ENCODE measurements at places on chromosomes 7 and 10. TPM values are rescaled to one million over a fixed set of nuclear protein-coding genes. Genes with fewer than 3 reads are reported as not detected.

DNA sequence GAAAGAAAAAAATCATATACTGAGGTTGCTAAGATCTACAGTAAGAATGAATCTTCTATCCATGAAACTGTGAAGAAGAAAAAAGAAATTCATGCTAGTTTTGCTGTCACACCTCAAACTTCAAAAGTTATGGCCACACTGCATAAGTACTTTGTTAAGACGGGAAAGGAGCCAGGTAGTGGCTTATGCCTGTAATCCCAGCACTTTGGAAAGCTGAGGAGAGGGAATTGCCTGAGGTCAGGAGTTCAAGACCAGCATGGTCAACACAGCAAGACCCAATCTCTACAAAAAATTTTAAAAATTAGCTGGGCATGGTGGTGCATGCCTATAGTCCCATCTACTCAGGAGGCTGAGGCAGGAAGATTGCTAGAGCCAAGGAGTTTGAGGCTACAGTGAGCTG lies 22.1 kb downstream of the CCDC186 start:
- peaks cover 13% of the 10 kb centered on the region for H3K4me1 ChIP-seq
- no peak for DNase-seq
- no peak overlapping the region for H3K4me3 ChIP-seq
- H3K27ac ChIP-seq = peak overlapping the region; percentile 87
- no peaks in the 10 kb centered on the region for H3K27me3 ChIP-seq

BTAF1 gene
- total RNA-seq = 26.7 TPM

DNA sequence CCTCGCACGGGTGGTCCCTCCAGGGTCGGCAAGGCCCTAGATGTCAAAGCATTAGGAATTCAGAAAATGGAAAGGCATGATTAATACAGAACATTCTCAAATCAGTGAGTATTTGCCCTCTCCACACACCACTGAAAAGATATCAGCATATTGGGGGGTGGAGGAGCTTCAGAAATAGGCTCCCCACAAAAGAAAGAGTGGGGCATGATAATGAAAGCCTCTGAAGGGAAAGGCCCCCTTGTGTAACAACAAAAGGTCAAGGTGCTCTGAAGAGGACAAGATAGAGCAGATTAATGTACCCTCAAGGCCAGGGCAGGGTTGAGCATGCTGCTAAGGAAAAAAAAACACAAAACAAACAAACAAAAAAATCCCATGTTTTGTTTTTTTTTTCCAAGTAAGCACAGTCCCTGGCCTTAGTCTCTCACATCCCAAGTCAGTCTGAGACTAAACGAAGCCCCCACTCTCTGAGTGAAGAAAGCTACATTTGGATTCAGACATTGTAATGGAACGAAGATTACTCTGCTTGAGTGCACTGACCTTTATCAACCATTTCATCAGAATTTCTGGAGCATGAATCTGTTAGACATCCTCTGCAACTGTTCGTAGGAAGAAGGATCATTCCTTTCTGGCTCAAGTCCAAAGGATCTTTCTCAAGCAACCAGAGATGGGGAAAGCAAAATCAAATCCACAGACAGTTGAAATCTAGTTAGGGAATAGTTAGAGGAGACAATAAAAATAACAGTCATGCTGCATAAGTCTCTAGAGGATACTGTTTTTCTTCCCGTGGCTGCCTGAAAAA lies 27.4 kb upstream of the DGKI start:
- H3K4me3 ChIP-seq = no peak overlapping the region
- H3K36me3 ChIP-seq = peaks cover 52% of the 10 kb centered on the region
- peak overlapping the region; percentile 86 for H3K27ac ChIP-seq
- no peaks in the 10 kb centered on the region for H3K27me3 ChIP-seq

DNA sequence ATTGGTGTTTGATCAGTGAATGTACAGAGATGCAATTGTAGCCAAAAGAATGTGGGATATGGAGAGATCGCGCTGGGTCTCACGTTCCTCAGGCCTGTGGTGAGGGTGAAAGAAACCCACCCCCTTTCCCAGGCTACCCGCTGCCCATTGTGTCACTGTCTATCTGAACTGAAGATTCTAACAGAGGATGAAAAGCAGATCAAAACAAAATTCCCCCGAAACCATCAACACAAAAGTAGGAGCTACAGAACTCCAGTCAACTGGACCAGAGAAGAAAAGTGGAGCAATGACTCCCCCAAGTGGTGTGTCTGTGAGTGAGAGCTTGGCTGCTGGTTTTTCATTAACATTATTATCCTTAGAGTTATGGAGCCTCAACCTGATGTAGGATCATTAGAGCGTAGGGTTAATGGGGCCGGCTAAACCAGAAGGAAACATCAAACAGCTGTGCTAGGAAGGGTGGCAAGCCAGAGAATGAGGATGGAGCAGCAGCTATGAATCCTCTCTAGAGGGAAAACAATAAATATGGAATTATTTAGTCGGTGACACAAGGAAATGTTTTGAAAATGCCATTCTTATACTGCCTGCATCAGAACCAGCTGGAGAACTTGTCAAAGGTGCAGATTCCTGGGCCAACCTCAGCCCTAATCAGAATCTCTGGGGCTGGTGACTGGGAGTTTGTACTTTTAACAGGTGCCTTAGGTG lies 38.3 kb downstream of the AKR1B1 start:
- peaks cover 7% of the 10 kb centered on the region for H3K27me3 ChIP-seq
- peaks cover 14% of the 10 kb centered on the region for H3K4me1 ChIP-seq
- no peaks in the 10 kb centered on the region for H3K36me3 ChIP-seq
- DNase-seq = no peak
- H3K27ac ChIP-seq = no peak overlapping the region

DNA sequence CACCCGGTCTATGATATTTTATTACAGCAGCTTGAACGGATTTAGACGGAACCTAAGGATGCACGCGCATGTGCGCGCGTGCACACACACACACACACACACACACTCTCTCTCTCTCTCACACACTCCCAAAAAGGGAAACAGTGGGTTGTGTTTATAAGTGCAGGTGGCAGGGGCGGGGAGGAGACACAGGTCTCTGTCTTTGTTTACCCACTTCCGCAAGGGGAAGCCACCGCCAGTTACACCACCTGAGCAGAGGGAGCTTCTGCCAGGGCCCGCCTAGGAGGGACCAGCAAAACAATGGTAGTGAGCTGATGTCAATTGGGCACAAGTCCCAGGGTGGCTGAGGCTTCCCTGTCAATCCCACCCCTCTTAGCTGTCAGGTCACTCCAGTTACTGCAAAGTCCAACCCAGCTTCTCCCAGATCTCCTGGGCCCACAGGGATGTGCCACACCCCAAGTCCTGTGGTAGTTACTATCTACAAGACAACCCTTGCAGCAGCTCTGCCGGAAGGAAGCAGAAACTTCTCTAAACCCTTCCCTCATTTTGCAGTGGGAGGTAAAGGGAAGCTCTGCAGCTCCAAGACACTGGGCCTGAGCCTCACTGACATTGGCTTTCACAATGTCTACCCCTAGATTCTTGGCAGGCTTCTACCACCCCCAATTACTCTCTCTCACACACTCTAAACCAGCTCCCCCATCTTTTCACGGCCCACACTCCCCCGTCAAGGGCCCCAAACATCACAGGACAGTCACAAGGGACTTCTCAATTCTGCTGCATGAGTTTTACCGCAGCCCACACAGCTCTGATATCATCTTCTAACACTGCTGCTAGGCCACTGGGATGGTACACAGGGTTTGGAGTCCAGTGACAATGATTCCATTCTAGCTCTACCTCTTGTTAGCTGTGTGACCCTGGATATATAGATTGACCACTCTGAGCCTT lies 17.6 kb downstream of the ANXA11 start:
- peaks cover 20% of the 10 kb centered on the region for H3K4me1 ChIP-seq
- peaks cover 4% of the 10 kb centered on the region for H3K36me3 ChIP-seq
- no peak overlapping the region for H3K4me3 ChIP-seq
- no peaks in the 10 kb centered on the region for H3K27me3 ChIP-seq
- H3K27ac ChIP-seq = no peak overlapping the region

DNA sequence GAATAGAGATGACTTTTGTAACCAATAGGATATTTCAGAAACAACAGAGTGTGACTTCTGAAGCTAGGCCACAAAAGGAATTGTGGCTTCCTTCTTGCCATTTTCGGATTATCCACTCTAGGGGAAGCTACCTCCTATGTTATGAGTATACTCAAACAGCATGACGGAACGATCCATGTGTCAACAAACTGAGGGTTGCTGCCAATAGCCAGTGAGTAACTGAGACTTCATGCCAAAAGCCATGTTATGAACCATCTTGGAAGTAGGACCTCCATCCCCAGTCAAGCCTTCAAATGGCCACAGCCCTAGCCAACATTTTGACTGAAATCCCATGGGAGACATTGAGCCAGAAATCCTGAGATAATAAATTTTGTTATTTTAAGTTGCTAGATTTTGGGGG lies 69.0 kb upstream of the IL6 start:
- no peaks in the 10 kb centered on the region for H3K27me3 ChIP-seq
- no peaks in the 10 kb centered on the region for H3K36me3 ChIP-seq
- H3K4me1 ChIP-seq = peaks cover 24% of the 10 kb centered on the region
- no peak for DNase-seq
- no peak overlapping the region for H3K27ac ChIP-seq

TMEM139 gene
- not detected for total RNA-seq

TSPAN33 gene
- 5.7 TPM for total RNA-seq

GRCh38 chr7:149422162-149422913 lies 38.5 kb downstream of the ZNF777 start:
- DNase-seq = no peak
- H3K36me3 ChIP-seq = peaks cover 2% of the 10 kb centered on the region
- no peaks in the 10 kb centered on the region for H3K4me1 ChIP-seq
- peak overlapping the region; percentile 68 for H3K4me3 ChIP-seq
- H3K27me3 ChIP-seq = no peaks in the 10 kb centered on the region
- H3K27ac ChIP-seq = no peak overlapping the region

DNA sequence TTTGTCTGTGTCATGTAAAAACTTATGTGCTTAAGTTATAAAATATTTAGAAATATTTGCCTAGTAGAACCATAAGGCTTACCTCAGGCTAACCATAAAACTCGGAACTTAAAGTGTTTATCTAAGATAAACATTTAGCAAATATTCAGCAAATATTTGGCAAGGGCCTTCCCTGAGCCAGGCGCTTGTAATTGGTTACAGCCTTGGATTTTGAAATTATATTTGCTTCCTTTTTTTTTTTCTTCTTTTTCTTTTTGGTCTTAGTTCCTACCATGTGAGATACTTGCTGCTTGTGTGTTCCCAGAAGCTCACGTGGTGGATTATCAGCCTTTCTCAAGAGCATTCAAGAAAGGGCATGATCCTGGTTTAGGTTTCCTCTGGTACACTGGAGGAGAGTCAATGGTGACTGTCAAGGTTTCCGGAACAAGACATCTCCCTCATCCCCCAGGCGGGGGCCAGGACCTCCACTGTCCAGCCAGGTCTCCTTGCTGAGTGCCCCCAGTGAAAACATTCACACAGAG lies 5.2 kb upstream of the BRI3 start:
- H3K4me3 ChIP-seq = no peak overlapping the region
- no peak for DNase-seq
- peaks cover 9% of the 10 kb centered on the region for H3K4me1 ChIP-seq
- H3K27ac ChIP-seq = peak overlapping the region; percentile 68

DDX21 gene
- total RNA-seq = 58.5 TPM

MTERF1 gene
- total RNA-seq = 11.7 TPM

DNA sequence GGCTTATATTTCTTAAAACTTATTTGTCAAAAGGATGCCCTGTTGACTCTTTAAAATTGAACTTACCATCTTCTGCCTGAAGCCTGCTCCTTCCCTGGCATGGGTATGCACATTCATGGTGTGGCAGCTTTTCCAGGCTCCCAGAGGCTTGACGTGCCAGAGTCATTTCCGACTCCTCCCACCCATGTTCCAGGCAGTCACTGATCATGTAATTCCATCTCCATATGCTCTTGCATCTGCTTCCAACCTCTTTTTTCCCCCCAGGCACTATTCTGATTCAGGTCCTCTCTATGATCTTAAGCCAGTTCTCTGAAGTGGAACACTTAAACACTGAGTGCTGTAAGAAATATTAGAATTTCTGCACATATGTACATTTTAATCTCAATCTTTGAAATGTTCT lies 82.2 kb downstream of the CFAP58 start:
- no peaks in the 10 kb centered on the region for H3K4me1 ChIP-seq
- H3K27ac ChIP-seq = no peak overlapping the region
- no peaks in the 10 kb centered on the region for H3K36me3 ChIP-seq
- H3K27me3 ChIP-seq = no peaks in the 10 kb centered on the region
- no peak for DNase-seq
- no peak overlapping the region for H3K4me3 ChIP-seq

PTPN20 gene
- total RNA-seq = not detected

DNA sequence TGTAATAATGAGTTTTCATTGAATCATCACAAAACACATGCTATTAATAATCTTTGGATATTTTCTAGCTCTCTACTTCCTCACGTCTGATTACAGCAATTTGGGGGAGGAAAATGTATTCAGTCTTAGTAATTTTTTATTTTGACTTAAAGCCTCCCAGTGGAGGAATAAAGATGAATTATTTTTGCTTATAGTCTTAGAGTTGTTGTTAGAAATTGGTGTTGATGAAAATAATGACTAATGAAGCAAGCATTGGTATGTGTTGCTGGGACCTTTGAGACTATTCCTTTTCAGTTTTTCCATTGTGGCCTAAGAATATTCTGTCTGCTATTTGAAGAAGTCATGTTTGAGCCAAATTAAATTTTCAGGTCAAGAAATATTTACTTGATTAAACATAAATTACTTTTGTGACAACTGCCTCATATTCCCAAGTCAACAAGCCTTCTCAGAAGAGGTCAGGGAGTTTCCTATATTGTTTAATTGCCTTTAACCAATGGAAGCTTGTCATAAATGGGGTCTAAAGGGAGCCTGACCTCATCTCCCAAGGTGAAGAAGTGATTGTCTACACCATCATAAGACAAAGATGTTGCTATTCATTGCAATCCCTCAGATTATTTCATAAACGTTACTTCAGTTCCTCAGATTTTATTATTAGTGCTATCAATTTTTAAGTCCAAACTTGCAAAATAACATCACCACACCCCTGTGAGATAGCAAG lies 90.0 kb downstream of the ST7 start:
- H3K36me3 ChIP-seq = peaks cover 7% of the 10 kb centered on the region
- DNase-seq = no peak
- H3K27ac ChIP-seq = peak overlapping the region; percentile 10
- H3K4me3 ChIP-seq = no peak overlapping the region
- H3K4me1 ChIP-seq = peaks cover 80% of the 10 kb centered on the region
- no peaks in the 10 kb centered on the region for H3K27me3 ChIP-seq

DNA sequence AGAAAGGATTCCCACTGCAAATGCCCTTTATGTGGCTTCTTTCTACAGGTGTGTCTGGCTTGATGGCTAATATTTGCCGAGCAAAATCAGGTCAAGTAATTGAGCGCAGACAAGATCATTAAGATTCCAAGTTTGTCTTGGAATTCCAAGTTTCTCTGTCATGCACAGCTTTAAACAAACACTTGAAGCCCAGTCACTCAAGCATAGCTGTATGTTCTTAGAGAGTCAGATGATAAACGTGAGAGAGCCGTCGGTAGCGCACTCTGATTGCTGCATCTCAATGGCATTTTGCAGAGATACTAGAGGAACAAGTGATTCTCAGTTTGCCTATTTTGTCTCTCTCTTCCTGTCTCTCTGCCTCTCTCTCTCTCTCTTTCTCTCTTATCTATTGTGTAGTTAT lies 658 bp downstream of the DMBT1 start:
- no peaks in the 10 kb centered on the region for H3K36me3 ChIP-seq
- H3K27ac ChIP-seq = peak overlapping the region; percentile 59
- H3K27me3 ChIP-seq = peaks cover 12% of the 10 kb centered on the region
- no peak overlapping the region for H3K4me3 ChIP-seq
